Activated CD4-positive, alpha-beta T cell treated with anti-CD3 and anti-CD28 coated beads, Interleukin-2, amount 50 U/mL, for 4 hours (primary cell): ENCODE measurements at places on chromosomes 7 and 10.

GRCh38 chr10:84158550-84158949 is 15.1 kb upstream of the GPR15LG start:
- no peak for DNase-seq

- DNase-seq = no peak
Observed at GRCh38 chr7:88795553-88795952, at the start of gene TEX47. Gene TEX47 (minus strand): TSS chr7:88795737. CDS start chr7:88794942, 795 bp downstream.

GRCh38 chr10:58360412-58361004 is 24.7 kb upstream of the TFAM start:
- no peak for DNase-seq

DNA sequence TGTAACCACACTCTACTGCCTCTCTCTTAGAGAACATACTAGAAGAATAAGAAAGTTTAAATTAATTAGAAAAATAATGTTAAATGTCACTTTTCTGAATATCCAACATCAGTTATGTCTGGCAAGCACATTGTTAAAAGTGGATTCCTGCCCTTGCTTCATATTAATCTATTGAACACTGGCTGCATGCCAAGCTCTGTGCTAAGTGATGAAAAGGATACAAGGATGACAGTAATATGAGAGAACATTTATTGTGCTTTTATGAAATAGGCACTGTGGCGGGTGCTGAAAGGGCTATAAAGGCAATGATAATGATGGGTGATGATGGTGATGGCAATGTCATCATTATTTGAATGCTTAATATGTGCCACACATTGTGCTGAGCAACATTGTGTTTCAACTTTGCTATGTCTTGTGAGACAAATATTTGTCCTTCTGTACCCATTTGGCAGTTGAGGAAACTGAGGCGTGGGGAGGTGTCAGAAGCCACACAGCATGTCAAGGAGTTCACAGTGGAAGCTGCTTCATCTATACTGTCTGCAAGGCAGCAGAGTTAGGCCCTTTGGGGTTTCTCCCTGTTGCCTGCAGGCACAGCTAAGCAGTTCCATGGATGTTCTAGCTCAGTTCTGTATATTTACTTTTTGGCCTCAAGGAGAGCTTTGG is 64.2 kb upstream of the RAPGEF5 start:
- DNase-seq = no peak

- no peak for DNase-seq
Observed at GRCh38 chr10:48247680-48248079, 26.8 kb downstream of the FRMPD2 start.

DNA sequence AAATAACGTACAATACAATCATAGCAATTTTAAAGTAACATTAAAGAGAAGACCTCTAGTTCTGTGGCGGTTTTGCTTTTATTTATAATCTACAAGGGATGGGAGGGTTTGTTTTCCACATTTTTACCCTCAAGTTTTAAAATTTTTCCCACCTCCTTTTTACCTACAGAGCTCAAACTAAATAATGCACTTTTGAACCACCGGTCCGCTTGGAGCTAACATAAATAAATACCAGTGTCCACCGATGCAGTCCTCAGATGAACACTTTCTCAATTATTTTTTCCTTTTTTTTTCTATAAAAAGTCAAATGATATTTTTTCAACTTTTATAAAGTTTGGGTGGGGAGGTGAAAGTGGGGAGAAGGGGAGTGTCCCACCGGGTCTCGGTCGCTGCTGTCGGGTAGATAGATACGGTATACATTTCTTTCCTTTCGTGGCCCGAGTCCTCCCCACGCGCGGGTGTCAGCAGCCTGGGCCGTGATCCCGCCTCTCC is 3.3 kb downstream of the ZNF503 start:
- no peak for DNase-seq

DNA sequence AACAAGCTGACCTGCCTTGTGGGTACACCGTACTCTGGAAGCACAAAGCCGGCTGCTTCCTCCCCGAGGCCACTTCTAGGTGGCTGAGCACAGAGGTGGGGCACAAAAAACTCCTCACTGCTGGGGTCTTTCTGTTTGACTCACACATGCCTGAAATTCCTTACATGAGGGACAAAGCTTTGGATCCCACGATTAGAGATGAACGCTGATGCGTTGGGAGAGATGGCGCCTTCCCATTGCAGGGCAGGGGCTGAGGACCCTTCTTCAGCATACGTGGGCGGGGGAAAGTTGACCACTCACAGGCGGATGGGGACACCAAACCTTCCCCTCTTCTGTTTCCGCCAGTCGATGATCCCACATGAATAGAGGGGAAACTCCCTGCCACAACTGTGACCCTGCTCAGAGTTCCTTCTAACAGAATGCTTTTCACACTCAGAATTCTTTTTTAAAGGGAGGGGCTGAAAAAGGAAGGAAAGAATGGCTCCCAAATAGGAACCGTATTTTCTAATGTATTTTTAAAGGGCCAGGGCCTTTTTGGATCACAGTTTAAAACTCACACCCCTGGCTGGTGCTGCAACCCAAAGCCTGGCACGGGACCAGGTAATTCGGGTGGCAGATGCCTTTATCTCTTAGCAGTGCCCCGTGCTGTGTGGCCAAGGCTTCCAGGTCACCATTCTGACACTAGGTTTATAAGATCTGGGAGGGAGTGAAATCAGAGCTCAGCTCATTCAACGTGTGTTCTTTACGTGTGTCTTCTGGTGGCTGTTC is 134.0 kb downstream of the PRKAG2 start:
- DNase-seq = no peak

GRCh38 chr7:88185650-88186049 is 34.2 kb downstream of the SRI start:
- no peak for DNase-seq

DNA sequence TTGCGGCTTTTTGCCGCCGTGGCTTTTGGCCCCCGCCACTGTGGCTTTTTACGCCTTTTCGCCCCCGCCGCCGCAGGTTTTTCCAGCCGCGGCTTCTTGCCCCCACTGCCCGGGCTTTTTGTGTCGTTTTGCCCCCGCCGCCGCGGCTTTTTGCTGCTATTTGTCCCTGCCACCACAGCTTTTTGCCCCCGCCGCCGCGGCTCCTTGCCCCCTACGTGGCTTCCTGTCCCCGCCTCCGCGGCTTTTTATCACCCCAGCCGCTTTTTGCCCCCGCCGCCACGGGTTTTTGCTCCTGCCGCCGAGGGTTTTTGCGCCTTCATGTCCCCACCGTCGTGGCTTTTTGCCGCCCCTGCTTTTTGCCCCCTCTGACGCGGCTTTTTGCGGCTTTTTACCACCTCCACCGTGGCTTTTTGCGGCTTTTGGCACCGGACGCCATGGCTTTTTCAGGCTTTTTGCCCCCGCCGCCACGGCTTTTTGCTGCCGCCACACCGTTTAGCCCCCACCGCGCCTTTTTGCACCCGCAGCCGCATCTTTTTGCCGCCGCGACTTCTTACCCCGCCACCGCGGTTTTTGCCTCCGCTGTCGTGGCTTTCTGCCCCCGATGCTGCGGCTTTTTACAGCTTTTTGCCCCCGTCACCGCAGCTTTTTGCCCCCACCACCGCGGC is 637.0 kb downstream of the ZNF716 start:
- no peak for DNase-seq

- DNase-seq = no peak
Observed at GRCh38 chr10:116371737-116372136, 47.5 kb downstream of the CCDC172 start.

- DNase-seq = no peak
Observed at GRCh38 chr7:49321843-49322242, 397.5 kb downstream of the CDC14C start.

GRCh38 chr7:121069346-121070100 is 81.0 kb downstream of the CPED1 start:
- DNase-seq = no peak

- DNase-seq = no peak
Observed at GRCh38 chr10:46020344-46020657, 10.1 kb downstream of the NCOA4 start.

GRCh38 chr10:29600067-29600466 is 34.7 kb downstream of the SVIL start:
- no peak for DNase-seq

DNA sequence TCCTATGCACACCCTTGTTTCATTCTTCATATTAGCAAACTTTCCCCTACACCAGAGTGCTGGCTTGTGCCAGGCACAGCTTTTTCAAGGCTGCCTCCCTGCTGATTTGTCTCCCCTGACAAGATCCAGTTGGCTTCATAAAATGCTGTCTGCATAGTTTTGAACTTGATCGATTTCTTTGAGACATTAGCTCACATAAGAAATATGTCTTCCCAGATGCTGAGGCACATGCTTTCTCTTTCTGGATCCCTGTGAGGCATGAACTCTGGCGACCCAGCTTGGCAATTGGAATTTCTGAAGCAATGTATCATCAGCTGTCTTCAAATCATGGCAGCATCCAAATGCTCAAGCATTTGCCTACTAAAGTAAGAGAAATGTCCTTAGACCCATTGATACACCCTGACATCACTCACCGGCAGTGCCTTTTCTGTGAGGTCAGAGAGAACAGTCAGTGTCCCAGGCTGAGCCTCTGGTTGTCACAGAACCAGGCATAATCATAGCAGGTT is 616.4 kb upstream of the GHITM start:
- DNase-seq = no peak

GRCh38 chr7:121872831-121873288 is at the start of gene PTPRZ1:
Gene PTPRZ1 (plus strand): TSS chr7:121873161. CDS start chr7:121873500, 339 bp downstream.
- DNase-seq = no peak
